PC-3 (cell line): ENCODE measurements at places on chromosomes 4 and X. TPM values are rescaled to one million over a fixed set of nuclear protein-coding genes. Genes with fewer than 3 reads are reported as not detected.

The SFRP2 gene
- not detected in 2 replicates for total RNA-seq

The SPANXB1 gene
- 0.33 TPM in 1 of 2 replicates, not detected in the other for total RNA-seq

The ZAR1 gene
- not detected in 2 replicates for total RNA-seq

DNA sequence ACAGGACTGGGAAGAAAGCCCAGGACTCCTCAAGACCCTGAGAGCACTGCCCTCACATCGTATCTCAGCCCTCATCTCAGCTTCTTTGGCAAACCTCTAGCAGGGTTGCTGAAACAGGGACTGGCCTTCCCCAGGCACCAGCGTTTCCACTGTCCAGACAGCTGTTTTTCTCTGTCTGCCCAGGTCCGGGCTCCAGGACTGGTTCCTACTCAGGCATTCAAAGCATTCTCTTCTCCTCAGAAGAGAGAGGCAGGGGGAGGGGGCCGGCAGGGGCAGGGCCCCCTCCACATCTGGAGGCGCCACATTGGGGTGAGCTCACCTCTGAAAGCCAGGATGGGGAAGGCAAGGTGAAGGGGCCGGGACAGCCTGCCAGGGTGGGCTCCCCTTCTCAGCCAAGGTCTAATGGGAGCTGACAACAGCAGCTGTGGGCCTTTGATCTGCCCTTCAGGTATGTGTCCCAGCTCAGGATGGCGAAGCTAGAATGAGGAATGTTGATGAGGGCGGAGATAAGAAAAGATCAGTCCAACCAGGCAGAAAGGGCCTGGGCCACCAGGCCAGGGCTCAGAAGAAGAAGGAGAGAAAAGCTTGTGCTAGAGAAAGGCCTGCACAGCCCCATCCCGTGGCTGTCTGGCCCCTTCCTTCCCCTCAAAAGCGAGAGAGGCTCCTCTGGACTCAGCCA is 60.4 kb downstream of the PJA1 start:
- H3K27me3 ChIP-seq = no peaks in the 10 kb centered on the region
- H3K36me3 ChIP-seq = no peaks in the 10 kb centered on the region
- H3K27ac ChIP-seq = no peak overlapping the region

The SHISA3 gene
- total RNA-seq = 29.5 and 33.5 TPM in 2 replicates

The TET2 gene
- 5.6 and 5.8 TPM in 2 replicates for total RNA-seq

- 0 out of 2 replicates have a peak, but pooled peaks cover 6% of the 10 kb centered on the region for H3K27me3 ChIP-seq
- no peak overlapping the region for H3K4me3 ChIP-seq
Observed at GRCh38 chr4:79241846-79242245, 84.0 kb downstream of the NAA11 start.

GRCh38 chr4:155402941-155403340 is 26.2 kb upstream of the MAP9 start:
- H3K27me3 ChIP-seq = no peaks in the 10 kb centered on the region
- no peak overlapping the region for H3K27ac ChIP-seq
- DNase-seq = no peak
